Fibroblast of skin of right quadriceps (primary cell): ENCODE measurements at places on chromosomes 1 and 21.

- DNase-seq, result no peak
Observed at GRCh38 chr1:156942176-156942575, 21.7 kb downstream of the LRRC71 start.

- no peak for DNase-seq
Observed at GRCh38 chr1:31651766-31652165, 7.1 kb upstream of the PEF1 start.

GRCh38 chr1:230568676-230569075 is 73.6 kb upstream of the COG2 start:
- no peak for DNase-seq

- peak; percentile 34 for DNase-seq
Observed at GRCh38 chr21:16086121-16086520, 356.3 kb downstream of the USP25 start.

GRCh38 chr1:58809325-58810010 is 25.6 kb upstream of the JUN start:
- peak; percentile 90 for DNase-seq

DNA sequence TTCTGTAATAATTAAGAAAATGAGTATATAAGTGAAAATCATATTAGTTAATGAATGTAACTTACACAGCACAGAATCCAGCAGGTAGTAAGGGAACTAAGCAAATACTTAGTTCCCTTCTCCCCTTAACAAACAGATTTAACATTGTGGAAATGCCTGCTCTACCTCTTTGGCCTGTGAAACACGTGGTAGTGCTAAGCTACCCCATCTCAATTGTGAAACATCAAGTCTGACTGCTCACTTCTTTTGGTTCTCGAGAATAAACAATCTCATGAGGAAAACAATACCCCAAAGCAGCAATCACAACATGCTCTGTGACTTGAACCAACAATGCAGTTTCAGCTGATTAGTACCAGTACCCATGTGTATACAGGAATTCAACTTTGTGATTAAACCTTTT is 4.7 kb downstream of the MYSM1 start:
- DNase-seq, result no peak

- no peak for DNase-seq
Observed at GRCh38 chr1:239819096-239819495, 272.6 kb upstream of the FMN2 start.

DNA sequence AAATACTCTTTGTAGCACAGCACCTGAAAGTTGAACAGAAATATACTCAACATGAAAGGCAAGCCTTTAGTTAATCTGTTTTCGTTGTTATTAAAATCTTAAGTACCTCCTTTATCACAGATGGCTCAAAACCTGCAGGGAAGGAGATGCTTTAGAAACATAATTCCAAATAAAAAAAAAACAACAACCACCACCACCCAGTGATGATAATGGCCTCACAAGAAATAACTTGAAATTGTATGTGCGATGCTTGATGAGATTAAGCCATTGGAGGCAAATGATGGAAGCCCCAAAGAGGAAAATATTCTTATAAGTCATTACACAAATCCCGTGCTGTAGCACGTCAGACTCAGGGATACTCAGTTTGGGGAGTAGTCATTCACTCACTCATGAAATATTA is 24.9 kb upstream of the ZBTB40 start:
- DNase-seq, result no peak

- peak; percentile 44 for DNase-seq
Observed at GRCh38 chr1:152347116-152347728, 12.6 kb downstream of the FLG2 start.

DNA sequence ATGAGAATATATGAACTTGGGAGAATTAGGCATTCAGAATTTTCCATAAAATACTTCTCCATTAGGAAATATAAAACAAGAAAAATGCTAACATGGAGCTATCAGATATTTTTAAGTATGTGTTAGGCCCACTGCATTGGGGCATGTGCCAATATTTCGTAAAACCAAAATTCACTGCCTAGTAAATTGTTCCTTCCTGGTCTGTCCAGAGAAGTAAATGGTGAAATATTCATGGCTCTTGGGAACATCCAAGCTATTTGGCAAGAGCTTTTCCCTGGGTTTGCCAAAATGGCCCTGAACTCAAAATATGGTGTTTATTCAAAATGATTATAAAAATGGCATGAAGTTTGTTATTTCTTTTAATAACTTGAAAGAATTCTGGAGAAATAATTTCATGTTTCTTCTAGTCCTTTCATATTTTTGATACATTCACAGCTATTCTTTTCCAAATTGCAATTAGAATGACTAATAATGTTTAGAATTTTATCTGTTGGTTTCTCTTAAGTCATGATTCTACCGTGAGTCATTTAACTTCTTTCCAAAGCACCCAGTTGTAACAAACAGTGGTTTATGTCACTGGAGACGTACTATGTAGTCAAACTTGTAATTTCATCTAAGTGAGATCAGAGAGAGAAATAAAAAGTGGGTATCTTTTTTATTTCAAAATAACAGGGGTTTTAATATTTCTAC is 25.7 kb upstream of the SLC19A2 start:
- DNase-seq, result peak; percentile 67

GRCh38 chr1:204564835-204565234 is 48.6 kb downstream of the MDM4 start:
- DNase-seq, result no peak

DNA sequence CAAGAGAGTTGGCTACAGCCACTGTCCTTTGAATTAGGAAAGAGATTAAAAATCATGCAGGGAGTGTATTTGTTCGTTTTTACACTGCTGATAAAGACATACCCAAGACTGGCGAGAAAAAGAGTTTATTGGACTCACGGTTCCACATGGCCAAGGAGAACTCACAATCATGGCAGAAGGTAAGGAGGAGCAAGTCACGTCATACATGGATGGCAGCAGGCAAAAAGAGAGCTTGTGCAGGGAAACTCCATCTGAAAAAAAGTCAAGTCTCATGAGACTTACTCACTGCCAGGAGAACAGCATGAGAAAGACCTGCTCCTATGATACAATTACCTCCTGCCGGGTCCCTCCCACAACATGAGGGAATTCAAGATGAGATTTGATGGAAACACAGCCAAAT is 1595.2 kb downstream of the KCNT2 start:
- no peak for DNase-seq

- no peak for DNase-seq
Observed at GRCh38 chr1:200980873-200981272, 42.6 kb downstream of the KIF21B start.

DNA sequence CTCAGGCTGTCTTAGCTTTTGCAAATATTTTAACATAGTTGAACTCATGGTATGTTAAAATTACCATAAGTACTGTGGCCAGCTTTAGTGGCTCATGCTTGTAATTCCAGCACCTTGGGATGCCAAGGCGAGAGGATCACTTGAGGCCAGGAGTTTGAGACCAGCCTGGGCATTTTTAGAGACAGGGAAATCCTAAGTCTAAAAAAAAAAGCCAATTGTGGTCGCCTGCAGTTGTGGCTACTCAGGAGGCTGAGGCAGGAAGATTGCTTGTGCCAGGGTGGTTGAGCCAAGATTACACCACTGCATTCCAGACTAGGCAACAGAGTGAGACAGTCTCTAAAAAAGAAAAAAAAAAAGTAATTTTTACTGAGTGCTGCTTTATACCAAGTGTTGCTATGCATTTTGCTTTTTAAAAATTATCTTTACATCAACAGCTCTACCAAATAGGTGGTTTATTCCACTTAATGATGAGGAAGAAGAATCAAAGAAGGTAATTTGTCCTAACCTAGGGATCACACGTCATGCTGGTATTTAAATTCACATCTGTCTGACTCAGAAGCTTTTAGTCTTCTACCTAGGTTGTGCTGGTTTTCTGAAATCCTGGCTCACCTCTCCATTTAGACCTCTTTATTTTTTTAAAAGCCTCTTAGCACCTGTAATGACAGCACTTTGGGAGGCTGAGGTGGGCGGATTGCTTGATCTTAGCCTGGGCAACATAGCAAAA is 16.8 kb downstream of the PPP1R12B start:
- DNase-seq, result peak; percentile 35

DNA sequence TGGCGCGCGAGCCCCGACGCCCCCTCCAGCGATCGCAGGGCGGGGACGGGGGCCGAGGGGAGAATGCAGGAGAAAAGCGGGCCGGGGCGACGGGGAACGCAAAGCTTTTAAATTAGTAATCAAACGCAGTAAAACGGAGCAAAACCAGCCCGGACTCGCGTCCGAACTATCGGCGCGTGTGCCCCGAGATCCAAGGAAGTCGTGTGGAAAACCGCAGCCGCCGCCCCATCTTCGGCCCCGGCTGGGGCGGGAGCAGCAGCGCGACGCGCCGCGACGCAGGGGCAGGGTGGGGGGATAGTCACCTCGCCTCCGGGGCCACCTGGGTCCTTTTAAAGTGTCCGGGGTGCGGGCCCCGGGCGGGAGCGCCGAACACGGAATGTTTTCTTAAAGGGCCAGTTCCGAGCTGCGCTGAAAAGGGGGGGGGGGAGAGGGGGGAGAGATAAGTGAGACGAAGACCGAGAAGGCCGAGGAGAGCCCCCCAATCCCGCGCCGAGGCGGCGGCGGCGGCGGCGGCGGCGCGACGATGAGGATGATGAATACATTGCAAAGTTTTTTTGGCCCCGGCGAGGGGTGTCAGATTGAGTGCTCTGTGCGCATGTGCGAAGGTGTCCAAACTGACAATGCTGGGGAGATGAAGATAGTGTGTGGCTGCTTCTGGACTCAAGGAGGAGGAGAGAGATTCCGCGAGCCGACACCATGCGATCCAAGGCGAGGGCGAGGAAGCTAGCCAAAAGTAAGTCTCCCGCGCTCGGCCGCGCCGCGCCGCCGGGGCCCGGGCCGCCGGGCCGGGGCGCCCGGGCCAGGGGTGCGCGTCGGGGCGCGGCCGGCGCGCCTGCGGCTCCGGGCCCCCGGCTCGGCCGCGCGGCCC is at the start of gene PRDM16:
Gene PRDM16 (plus strand): TSS at position 640 of the 868 bp plus-strand sequence. CDS start 57 bp downstream, at position 697.
- peak; percentile 65 for DNase-seq

DNA sequence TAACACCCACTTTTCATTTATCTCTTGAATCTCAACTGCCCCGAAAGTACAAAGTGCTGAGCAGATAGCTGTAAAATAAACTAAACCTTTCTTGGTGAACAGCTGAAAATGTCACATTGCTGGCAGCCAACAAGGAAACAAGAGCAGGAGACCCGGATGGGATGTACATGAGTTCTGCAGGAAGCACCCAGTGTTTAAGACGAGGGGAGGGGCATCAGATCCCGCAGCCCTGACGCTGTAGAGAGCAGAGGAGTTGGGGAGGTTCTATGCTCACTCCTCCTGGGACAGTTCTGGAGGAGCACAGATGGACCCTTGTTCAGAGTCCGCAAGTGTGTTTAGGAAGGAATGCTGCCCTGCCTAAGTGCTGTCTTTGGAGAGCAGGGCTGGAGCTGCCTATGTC is 32.0 kb upstream of the EPHA8 start:
- no peak for DNase-seq

- no peak for DNase-seq
Observed at GRCh38 chr21:36310016-36310415, 10.0 kb upstream of the MORC3 start.

- no peak for DNase-seq
Observed at GRCh38 chr1:166271151-166271538, 104.3 kb upstream of the FAM78B start.

GRCh38 chr1:208924928-208925327 is 658.6 kb upstream of the CAMK1G start:
- no peak for DNase-seq

- DNase-seq, result no peak
Observed at GRCh38 chr1:28815533-28816185, 3.7 kb downstream of the OPRD1 start.

DNA sequence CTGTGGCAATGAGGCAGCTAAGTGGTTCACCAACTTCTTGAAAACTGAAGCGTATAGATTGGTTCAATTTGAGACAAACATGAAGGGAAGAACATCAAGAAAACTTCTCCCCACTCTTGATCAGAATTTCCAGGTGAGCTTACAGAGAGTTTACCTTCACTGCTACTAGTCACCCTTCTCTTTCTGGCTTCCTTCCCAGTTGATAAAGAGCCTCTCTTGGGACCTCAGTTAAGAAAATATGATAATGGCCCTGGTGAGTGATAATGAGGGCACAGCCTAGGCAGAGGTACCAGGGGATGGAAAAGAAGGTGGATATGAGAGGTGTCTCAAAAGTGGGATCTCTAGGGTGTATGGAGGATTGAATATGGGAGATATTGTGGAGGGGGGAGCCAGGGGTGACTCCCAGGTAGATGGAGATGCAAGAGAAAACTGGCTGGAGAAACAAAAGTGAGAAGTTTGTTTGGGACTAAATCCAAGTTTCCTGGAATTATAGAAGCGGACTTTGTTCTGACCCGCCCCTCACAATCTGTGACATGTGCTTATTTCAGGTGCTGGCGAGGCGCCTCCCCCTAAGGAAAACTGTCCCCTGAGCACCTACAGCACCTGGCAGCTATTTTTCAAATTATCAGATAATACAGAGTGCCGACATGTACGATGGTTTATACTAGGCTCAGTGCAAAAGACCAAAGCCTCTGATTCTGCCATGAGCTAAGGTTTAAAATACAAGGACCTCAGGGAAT is 13.7 kb downstream of the MTARC2 start:
- no peak for DNase-seq

- DNase-seq, result no peak
Observed at GRCh38 chr1:5659606-5660005, 332.6 kb downstream of the NPHP4 start.

DNA sequence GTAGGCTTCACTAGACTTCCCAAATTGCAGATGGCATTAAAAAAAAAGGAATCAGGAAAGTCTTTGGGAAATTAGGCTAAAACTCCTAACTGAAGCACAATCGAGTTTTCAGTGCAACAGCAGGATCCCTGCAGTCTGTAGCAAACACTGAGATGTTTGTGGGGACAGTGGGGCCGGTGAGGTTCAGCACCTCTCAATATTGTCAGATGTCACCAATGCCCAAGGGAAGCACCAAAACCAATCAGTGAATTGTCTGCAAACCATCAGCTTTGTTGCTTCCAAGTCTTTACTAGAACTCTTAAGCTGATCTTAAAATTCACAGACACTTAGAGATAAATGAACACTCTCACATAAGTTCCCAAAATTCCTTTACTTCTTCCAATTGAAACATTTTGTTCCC is 2.6 kb downstream of the ERG start:
- DNase-seq, result no peak

DNA sequence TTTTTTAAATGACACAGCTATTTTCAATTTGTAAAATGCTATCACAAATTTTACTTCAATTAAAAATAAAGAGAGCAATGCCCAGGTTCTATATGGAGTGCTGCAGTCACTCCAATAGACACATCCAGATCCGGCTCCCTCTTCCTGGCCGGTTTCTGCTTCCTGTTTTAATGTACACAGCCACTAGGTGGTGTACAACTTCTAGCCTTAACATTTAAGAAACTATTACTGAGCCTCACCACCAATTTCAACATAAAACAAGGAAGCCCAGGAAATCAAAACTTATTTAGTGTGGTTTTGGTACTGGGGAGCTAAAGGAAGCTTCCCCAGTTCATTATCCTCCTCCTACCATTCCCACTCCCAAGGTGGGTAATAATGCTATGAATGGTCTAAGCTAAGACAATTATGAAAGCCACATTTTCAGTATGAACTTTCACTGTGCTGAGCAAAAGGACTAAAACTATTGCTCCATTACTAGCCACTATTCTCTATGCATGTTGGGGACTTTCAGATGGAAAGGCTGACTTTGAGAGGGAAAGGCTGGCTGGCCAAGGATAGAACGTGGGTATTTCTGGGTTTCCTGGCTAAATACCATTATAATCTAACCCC is 25.5 kb upstream of the MTMR11 start:
- DNase-seq, result peak; percentile 74
